ENCODE measurements at places on chromosomes 13 and 19. TPM values are rescaled to one million over a fixed set of nuclear protein-coding genes. Genes with fewer than 3 reads are reported as not detected.

- DNase-seq: peak; percentile 32
Observed at GRCh38 chr13:77338961-77339401, 12.1 kb upstream of the MYCBP2 start.

GRCh38 chr19:43674183-43674582, 4.2 kb upstream of the PLAUR start:
- DNase-seq: no peak

DNA sequence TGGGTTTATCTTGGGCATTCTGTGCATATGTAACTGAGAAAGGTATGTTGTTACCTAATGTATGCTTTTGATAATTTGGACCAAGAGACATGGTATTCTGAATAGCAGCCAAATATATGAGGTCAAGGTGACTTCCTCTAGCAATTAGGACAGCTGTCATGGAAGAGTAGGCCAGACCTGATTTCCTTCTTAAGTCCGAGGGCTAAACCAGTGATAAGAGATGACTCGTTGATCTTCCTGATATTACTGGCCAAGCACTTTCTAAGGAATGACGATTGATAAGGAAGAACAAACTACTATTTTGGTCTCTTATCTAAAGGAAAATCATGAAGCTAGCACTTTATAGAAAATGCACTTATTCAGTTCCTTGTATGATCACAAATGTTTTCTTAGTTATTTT, 42.7 kb downstream of the ARHGAP35 start:
- DNase-seq: no peak

- DNase-seq: no peak
Observed at GRCh38 chr19:17680230-17680722, 7.9 kb downstream of the UNC13A start.

DNA sequence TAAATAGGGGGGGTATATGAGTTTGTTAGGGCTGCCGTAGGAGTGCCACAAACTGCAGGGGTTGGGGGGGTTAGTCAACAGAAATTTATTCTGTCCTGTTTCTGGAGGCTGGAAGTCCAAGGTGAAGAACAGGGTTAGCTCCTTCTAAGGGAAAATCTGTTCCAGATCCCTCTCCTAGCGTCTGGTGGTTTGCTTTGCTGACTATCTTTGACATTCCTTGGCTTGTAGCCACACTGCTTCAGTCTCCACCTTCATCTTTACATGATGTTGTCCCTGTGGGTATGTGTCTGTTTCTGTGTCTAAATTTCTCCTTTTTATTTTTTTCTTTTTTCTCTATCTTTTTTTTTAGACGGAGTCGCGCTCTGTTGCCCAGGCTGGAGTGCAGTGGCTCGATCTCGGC, 8.1 kb upstream of the ICAM1 start:
- no peak for DNase-seq

DNA sequence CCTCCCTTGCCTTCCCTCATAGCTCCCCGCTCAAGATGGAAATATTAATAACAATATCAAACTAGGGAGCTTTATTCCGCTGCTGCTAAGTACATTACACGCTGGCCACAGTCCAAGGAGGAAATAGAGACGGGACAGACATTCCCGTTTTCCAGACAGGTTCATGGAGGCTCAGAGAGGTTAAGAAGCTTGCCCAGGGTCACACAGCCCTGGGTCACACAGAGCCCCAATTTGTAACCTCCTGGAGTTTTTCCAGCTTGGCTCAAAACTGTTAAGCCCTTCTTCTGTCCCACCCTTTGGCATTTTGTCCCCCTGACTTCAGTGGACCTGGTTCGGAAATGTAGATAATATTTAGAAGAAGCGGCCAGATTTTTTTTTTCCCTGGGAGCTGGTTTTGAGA, 2.0 kb downstream of the BICRA start:
- no peak for DNase-seq

DNA sequence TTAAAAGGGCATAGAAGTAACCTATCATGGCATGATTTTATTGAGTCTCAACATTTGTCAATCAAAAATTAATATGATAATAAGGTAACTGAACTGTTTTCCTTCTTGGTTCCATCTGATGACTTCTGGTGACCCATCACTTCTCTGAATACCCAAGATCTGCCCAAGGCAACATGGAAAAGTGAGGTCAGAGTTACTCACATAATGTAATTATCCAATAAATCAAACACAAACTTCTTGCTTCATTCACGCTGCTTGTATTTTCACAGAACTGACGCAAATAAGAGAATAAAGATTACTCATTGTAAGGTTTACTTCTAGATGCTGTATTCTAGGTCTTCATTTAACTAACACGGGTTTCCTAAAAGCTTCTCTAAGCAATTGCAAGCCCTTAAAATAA, 361.6 kb downstream of the RBM26 start:
- no peak for DNase-seq

DNA sequence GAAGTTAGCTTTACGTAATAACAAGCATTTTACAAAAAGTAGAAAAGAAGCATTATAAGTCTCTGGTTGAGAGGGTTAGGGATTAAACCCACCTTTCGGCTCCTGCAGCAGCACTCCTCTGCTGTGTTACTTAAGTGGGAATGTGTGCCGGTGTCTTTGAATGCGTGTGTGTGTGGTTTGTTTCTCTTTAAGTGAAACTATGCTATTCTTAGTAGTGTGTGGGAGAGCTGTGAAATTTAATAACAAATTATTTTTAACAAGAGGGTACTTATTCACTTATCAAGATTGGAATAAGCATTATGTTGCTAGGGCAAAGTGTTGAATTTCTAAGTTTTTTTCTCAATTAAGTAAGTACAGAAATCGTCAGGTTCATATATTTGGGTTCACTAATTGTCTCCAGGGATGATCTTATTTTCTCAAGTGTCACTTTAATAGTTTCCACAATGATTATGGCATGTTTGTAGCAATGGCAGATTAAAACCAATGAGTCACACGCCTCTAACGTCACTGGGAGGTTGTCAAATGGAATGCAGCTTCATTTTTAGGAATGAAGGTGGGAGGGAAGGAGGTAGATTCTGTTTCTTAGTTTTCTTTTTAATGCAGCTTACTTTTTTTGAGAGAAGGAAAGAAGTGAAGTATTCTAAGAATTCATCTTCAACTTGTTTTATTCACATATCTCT, 151.3 kb downstream of the LMO7 start:
- DNase-seq: no peak

- no peak for DNase-seq
Observed at GRCh38 chr13:51237386-51237785, 15.2 kb downstream of the FAM124A start.

DNA sequence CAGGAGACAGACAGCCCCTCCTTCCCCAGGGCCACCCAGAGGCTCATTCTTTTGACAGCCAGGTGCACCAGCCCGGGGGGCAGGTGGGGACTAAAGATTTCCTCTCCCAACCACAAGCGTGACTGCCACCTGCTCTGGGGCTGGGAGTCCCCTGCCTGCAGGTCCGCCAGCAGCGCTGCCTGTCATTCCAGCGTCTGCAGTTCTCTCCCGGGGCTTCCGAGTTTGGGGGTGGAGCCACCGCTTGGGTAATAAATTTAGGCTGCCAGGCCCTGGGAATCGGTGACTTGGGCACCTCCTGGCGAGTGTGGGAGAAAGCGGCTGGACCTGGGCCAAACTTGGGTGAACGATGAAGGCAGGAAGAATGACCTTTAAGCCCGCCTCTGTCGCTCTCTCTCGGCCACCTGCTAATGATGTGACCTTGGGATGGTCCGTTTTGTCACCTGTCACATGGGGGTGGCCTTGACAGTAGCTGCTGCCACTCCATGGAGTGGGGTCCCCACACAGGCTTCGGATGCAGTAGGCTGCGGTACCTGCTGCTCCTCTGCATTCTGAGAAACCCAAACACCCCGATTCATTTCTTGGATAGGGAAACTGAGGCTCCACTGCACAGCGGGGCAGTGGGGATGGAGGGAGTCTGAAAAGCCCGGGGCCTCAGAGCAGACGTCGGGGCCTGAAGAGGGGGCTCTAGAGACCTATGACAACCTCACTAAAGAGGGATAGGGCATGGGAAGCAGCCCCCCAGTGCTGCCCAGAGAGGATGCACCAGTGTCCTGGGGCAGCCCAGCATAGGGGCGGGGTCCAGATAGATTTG, 12.8 kb downstream of the FUT6 start:
- DNase-seq: no peak

DNA sequence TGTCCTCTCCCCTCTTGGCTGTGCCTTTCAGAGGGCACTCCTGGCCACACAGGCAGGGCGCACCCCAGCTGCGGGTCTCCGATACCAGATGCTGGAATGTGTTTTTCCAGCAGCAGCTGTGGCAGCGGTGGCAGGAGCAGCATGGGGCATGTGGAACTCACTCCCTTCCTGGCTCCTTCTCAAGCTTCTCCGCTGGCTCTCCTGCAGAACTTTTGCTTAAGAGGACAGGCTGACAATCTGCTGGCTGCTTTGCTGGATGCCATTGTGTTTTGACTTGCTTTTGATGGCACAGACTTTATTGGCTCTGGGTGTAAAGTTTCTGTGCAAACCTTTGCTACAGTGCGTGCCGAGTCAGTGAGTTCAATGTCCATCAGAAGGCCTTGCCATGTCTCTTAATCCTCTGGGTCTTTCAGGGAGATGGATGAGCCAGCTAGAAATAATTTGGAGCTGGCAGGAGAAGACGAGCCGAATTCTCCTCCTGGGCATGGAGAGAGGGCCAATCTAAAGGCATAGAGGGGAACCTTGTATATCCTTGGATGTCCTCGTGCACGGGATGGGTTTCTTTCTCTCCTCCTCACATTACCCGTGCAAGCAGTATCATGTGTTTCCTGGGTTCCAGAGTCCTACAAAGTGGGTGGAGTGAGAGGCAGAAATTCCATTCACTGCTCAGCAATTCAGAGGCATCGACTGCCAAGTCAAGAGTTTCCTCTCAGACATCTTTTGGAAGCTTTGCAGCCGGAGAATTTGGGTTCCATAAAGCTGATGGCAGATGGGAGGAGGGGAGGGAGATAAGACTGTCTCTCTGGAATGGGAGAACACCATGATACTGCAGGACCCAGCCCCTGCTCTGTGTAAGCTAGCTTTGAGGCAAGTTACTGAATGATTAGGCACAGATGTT, 231.2 kb downstream of the FGF9 start:
- DNase-seq: no peak

DNA sequence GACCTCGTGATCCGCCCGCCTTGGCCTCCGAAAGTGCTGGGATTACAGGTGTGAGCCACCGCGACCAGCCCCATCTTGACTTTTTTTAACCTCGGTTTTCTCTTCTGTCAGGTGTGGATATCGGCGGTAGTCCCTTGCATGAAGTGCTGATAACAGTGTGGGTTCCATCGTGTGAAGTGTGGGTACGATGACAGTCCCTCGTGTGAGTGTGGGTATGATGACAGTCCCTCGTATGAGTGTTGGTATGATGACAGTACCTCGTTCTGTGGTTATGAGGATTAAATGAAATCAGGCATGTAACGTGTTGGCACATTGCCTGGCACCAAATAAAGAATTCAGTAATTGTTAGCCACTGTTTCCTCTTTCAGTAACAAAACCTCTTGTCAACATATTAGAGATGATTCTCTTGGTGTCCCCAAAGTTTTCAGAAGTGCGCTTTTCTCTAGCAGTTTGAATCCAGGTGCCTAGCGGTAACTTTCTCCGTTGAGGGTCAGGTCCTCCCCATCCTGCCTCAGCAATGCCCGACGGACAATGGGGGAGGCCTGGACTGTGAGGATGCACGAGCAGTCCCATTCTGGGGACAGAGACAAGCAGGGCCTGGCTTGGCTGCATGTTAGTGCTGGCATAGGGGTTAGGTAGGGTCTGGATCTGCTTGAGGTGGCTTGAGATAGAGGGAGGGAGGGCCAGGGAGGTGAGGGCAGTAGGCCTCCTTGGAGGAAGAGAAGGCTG, 15.3 kb downstream of the GATAD2A start:
- no peak for DNase-seq

DNA sequence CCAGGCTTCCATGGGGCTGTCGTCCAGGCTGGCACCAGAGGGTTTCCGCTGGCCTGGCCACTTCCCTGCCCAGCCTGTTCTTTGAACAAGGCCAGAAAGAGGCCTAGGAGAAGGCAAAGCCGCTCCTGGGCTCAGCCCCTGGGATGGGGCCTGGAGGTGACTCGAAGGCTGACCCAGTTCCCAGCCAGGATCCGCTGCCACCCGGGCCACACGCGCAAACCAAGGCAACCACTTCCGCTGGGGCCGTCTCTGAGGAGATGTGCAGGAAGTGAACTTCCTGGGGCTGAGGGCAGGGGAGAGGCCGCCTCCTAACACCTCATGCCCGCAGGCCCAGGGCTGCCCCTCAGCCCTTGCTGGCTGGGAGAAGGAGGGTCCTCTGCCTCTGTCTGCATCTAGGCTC, 15.2 kb downstream of the PLEKHF1 start:
- peak; percentile 82 for DNase-seq

- DNase-seq: peak; percentile 13
Observed at GRCh38 chr19:5086725-5087439, 118.0 kb downstream of the KDM4B start.

DNA sequence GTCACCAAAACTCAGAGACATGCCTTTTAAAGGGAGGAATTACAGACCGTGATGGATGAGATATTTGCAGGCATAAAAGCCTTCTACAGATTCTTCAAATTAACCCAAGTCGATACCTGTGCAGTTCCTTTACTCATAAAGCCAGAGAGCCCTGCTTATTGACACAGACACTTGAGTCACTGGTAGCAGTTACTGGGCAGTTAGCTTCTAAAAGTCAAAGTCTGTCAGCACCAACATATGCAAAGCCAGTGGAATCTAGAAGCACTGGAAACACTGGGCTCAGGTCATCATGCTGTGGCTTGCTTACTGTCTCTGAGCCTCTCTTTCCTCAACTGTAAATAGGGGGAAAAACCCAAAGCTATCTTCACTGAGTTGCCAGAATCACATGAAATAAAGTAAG, 25.7 kb upstream of the LRCH1 start:
- DNase-seq: no peak

- peak; percentile 54 for DNase-seq
Observed at GRCh38 chr19:50537769-50538230, 24.1 kb upstream of the ASPDH start.

GRCh38 chr13:110340812-110341444, 33.8 kb downstream of the COL4A2 start:
- no peak for DNase-seq

Gene RASL11A
- 9.9 TPM for polyA plus RNA-seq

Gene ACP5
- polyA plus RNA-seq: 48.2 TPM

Gene METTL21C
- polyA plus RNA-seq: 0.09 TPM

Gene PDE4C
- 0.34 TPM for polyA plus RNA-seq

Gene ZNF558
- polyA plus RNA-seq: 36.1 TPM

Gene RASAL3
- 68.1 TPM for polyA plus RNA-seq

Gene NCAN
- 0.27 TPM for polyA plus RNA-seq

Gene LIN37
- 24.2 TPM for polyA plus RNA-seq

Gene AMH
- 2.2 TPM for polyA plus RNA-seq

Gene MISP
- 2.4 TPM for polyA plus RNA-seq

Gene CYP4F3
- 2.1 TPM for polyA plus RNA-seq

Data from thymus (tissue), 14 donors.